SK-N-MC (cell line): ENCODE measurements at places on chromosomes 13 and 19.

DNA sequence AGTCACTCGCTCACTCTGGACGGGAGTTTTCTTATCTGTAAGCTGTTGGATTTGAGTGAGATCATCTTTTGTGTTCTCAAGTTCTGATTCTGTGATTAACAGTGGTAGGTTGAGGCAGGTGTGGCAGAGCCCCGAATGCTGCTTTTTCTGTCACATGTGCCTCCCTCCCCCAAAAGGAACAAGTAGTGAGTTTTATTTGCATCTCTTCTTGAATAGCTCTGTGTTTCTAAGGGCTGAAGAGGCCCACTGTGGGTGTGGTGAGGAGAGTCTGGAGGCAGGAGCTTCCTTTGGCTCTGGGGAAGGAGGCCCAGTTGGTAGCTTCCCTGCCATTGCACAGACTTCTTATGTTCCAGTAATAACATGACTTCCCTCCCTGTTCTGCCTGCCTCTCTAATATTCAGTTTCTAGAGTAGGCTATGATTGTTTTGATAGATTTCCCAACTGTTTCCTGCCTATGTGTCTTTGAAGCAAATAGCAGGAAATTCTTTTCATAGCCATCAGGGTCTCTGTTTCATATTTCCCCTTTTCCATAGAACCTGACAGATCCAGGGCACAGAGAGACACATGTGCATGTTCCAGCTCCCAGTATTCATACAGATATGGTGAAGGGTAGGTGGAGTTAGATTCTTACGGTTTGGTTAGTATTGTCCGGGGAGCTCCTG is 23.9 kb upstream of the CXCL17 start:
- no peak for DNase-seq

DNA sequence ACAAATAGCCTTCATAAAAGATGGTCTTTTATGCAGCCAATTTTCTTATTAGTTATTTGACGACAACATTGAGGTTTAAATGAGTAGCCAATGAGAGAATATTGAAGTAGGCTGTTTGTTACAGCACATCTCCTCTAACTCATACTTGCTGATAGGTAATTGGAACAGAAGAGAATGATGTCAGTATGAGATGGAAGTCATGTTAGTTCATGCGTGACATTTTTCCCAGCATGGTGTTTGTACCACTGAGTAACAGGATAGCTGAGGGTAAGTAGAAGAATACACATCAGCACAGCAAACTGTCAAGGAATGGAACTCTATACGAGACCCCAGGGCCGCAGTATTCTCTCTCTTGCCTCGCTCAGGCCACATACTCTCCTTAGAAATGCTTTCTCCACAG is 37.2 kb downstream of the COL4A2 start:
- no peak for DNase-seq

DNA sequence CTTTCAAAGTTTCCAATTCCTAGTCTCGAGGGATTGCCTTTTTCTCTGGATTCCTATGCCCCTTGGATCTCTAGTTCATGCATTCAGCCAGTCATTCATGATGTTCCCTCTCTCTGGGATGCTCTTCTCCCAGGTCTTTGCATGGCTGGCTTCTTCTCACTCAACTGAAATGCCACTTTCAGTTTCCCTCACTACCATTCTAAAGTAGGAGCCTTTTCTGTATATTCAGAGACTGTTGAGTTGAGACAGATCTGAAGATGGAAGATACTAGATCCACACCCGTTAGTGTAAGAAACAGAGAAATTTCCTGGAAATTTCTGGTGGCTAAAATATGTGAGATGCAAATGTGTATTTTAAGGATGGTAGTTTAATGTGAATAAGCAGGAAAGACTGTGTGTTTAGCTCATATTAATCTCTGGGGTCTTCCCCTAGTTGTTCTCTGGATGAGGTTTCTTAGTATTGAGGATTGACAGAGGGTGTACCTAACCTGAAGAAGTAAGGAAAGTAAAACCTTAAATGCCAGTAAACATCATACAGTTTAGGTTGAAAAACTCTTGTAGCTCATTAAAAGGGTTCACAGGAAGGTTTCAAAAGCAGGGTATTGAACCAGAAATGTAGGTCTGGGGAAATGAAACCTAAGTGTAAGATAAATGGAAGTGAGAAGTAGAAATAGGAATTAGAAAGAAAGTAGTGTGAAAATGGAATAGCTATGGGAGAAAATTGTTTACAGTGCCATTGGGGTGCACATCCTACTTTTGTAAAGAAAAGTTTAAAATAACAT is 331.3 kb downstream of the NDFIP2 start:
- no peak for DNase-seq

DNA sequence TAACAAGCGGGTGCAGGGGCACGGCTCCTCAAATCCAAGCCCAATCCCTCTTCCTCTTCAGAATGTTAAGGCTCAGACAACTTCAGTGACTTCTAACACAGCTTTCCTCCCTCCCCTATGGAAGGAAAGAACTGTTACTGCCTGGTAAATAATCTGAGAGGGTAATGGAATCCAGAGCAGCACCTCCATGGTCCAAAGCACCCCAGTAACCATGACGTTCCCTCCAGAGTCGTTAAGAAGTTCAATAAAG is 969 bp downstream of the AKT2 start:
- DNase-seq, result no peak
